ENCODE measurements at places on chromosomes 11 and 22.

- no peak for DNase-seq
Observed at GRCh38 chr22:44730490-44731356, 21.7 kb upstream of the ARHGAP8 start.

GRCh38 chr11:116970485-116971292 lies 127.5 kb downstream of the SIK3 start:
- peak; percentile 15 for DNase-seq

DNA sequence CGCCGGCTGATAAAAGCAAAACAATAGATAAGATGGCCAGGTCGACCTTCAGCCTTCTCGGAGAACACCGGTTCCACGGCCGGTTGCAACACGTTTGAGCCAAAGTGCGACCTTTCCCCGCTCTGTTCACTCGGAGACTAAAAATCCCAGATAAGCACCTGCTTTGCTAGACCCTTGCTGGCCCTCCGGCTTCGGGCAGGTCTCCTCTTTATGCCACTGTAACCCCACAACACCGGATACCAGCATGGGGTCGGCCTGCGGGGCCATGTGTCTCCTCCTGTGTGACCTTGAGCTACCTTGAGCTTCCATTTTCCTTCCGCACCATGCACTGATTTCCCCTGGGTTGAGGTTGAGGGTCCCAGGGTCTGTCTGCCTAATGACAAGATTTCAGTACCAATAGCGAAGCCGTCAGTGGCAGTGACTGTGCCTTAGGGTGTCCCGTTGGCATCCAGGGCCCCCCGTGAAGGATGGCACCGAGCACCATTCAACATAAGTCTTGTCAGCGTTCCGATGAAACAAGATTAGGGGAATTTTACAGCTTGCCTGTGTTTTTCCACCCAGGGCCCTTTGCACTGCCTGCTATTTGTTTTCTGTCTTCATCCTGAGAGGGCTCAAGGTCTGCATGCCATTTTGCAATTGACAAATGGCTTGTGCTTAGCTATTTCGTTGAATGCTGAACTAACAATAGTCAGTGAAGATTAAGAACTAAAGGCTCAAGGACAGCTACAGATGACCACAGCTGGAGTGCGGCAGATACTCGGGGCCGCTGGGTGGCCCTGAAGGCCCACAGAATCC lies 118.6 kb downstream of the KCNQ1 start:
- no peak for DNase-seq

DNA sequence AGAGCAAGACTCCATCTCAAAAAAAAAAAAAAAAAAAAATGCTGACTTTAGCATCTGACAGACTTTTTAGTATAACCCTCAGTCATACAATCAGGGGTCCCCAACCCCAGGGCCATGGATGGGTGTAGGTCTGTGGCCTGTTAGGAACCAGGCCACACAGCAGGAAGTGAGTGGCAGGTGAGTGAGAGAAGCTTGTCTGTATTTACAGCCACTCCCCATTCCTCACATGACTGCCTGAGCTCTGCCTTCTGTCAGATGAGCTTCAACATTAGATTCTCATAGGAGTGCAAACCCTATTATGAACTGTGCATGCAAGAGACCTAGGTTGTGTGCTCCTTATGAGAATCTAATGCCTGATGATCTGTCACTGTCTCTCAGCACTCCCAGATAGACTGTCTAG lies 3.3 kb downstream of the FAM227A start:
- DNase-seq: no peak

- DNase-seq: no peak
Observed at GRCh38 chr22:44139773-44140172, 41.0 kb upstream of the PARVG start.

GRCh38 chr11:59545179-59546020 lies 34.1 kb downstream of the OR4D9 start:
- DNase-seq: no peak

DNA sequence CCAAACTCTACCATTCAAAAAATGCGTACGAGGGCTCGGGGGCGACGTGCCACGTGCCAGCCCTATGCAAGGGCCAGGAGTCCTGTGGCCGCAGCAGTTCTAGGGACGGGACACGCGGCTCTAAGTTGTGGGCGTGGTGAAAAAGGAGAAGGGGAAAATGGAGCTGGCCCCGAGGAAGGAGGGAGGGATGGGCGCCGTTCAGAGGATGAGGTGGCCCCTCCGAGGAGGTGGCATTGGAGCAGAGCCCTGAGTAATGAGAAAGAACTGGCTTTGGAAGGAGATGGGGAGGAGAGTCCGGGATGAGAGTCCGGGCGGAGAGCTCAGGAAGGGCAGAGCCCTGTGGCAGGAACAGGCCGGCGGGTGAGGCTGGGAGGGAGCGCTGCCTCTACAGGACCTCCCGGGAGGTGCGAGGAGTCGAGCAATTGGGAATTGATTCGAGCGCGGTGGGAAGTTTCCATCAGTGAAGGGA lies 21.0 kb downstream of the OTUB1 start:
- DNase-seq: no peak

DNA sequence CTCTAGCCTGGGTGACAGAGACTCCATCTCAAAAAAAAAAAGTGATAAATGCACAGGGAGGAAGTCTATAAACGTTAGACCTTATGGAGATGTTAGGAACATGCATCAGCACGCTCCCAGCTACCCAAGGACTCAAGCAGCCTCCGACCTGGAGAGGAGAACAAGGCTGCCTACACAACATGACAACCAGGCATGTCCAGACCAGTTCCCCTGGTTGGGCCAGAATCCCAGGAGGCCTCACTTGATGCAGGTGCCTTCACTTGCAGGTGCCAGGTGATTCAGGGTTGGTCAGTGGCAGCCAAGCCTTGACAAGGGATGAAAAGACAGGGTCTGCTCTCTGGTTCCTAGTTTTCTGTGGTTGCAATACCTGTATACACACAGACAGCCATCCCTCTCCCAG lies 5.9 kb downstream of the RANGAP1 start:
- no peak for DNase-seq

DNA sequence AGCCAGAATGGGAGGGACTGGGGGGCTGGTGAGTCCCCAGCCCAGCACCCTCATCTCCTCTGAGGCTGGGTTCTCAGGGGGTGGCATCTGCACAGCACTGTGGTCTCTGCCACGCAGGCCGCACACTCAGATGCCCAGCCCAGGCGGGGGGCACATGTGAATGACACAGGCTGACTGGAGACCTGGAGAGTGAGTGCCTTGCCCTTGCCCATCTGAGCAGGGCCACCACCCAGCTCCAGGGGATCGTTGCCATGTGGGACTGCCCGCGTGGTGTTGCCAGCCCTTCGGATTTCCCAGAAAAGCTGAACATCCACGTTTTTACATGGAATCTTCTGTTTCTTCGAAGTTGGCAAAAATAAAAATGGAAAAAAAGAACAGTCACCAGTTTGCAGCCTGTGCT lies 18.9 kb downstream of the PRDM11 start:
- no peak for DNase-seq

- DNase-seq: peak; percentile 85
Observed at GRCh38 chr22:28009272-28009827, 90.3 kb upstream of the PITPNB start.

- no peak for DNase-seq
Observed at GRCh38 chr11:133072378-133072777, 459.9 kb downstream of the OPCML start.

DNA sequence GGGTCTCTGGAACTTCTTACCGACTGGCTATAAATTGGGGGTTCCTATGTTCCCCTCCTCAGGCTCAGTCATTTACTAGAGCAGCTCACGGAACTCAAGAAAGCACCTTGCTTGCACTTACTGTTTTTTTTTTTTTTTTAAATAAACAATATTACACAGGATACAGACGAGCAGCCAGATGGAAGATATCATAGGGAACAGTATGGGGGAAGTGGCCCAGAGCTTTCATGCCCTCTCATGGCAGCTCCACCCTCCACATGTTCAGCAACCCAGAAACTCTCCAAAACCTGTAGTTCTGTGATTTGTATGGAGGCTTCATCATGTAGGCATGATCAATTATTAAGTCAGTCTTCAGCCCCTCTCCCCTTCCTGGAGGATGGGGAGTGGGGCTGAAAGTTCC lies 7.5 kb downstream of the UVRAG start:
- DNase-seq: no peak

- no peak for DNase-seq
Observed at GRCh38 chr22:42174062-42174461, 43.5 kb upstream of the CYP2D6 start.

DNA sequence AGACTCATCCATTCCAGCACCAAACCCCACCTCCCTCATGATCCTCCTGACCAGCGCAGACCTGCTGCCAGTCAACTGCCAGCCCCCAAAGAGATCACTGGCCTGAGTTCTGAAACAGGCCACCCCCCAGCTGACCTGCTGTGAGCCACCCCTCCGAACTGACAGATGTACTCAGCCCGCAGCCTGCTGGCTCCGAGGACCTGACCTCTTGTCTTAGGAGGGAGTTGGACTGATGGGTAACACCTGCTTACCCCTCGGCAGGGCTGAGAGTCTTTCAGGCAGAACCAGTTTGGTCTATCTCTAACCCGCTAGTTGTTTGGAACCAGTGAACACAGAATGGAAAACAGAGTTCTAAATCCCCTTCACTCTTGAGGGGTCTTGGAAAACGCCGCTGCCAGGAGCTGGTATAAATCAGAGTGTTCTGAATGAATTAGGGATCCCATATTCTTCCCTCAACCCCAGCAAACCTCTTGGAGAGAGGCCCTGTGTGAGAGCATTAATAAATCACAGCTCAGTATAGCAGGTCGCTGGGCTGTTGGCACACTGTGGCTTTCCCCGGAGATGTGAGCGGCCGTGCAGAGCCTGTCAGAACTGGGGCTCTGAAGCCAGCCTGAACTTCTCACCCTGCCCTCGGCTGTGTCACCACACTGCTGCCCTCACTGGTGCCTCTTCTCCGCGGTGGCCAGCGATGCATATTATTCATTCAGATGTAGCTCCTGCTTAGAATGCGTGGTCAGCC lies 165.1 kb upstream of the NCAM1 start:
- DNase-seq: no peak

GRCh38 chr11:83311701-83312100 lies 25.5 kb upstream of the CCDC90B start:
- DNase-seq: no peak

GRCh38 chr11:43649501-43649900 lies 31.0 kb upstream of the HSD17B12 start:
- DNase-seq: no peak

DNA sequence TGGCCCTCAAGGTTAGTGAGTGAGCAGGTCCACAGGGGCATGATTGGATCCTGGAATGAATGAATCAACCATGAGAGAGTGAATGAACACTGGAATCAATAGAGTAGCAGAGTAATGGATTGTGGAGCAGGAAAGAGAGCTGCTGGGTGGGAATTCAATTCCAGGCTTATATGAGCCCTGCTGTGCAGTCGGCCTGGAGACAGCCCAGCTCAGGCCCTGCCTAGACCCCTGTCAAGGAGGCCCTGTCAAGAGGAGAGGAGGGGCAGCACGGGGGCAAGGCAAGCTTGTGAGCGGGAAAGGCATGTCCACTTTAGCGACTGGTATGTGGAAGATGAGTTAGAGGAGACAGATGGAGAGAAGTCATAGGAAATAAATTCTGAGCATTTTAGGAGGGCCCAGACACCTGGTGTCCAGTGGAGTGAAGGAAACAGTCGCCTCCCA lies 1.3 kb upstream of the FOLR1 start:
- no peak for DNase-seq

GRCh38 chr11:17391493-17392355 lies 3.3 kb upstream of the KCNJ11 start:
- no peak for DNase-seq

DNA sequence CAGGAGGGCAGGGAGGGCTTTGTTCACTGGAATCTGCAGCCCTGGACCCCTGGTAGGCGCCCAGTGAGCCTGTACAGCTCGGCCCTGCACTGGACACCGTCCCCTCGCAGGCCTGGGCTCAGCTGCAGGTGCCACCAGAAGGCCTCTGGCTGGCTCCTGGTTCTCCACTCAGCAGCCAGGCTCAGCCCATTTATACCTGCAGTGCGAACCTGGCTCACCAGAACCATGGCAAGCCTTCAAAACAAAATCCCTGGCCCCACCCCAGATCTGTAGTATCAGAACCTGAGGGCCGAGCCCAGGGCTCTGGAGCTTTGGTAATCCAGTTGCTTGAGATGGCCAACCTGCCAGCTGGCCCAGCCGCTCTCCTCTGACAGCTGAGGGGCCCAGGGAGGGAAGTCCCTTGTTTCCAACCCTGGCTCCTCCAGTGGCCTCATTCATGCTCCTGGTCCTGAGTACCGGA lies 870 bp upstream of the FREY1 start:
- DNase-seq: no peak
